ENCODE measurements at places on chromosomes 2 and 18.

- DNase-seq = peak; percentile 82
Measured at GRCh38 chr2:138829326-138829919, 49.2 kb upstream of the NXPH2 start.

- no peak for DNase-seq
Measured at GRCh38 chr2:2825062-2825461, 494.0 kb upstream of the MYT1L start.

GRCh38 chr2:117686699-117687098 is 127.8 kb upstream of the DDX18 start:
- DNase-seq = no peak

GRCh38 chr2:236612737-236613136 is 43.1 kb downstream of the ACKR3 start:
- no peak for DNase-seq

DNA sequence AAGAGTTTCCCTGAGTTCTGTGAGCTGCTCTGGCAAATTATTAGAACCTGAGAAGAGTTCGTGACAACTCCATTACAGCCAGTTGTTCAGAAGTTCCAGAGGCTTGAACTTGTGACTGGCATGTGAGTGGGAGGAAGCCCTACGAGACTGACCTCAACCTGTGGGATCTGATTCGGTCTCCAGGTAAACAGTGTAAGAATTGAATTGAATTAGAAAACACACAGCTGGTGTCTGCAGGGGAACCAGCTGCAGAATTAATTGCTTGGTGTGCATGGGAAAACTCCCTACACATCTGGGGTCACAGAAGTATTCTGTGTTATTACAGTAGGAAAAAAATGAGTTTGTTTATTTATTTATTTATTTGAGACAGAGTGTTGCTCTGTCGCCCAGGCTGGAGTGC is 14.0 kb upstream of the ITSN2 start:
- DNase-seq = no peak

DNA sequence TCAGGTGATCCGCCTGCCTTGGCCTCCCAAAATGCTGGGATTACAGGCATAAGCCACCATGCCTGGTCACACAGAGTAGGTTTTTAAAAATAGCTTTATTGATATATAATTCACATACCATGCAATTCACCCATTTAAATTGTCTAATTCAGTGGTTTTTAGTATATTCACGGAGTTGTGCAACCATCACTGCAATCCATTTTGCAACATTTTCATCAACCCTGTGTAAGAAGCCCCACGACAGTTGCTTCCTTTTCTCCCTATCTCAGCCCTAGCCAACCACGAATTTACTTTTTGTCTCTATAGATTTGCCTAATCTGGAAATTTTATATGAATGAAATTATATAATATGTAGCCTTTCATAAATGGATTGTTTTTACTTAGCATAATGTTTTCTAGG is 266.4 kb downstream of the NAPG start:
- DNase-seq = peak; percentile 78

Data from hematopoietic multipotent progenitor cell treated with erythropoietin and hydrocortisone succinate and interleukin-3 and kit ligand, for 4 days (in vitro differentiated cells).